ENCODE measurements at places on chromosomes 5 and 9. TPM values are rescaled to one million over a fixed set of nuclear protein-coding genes. Genes with fewer than 3 reads are reported as not detected.

GRCh38 chr5:157961176-157961575 lies 102.2 kb upstream of the CLINT1 start:
- H3K36me3 ChIP-seq, result no peaks in the 10 kb centered on the region
- no peak overlapping the region for H3K4me3 ChIP-seq
- no peaks in the 10 kb centered on the region for H3K27me3 ChIP-seq

GRCh38 chr9:123073991-123074422 lies 40.5 kb downstream of the GPR21 start:
- DNase-seq, result no peak
- no peak overlapping the region for H3K27ac ChIP-seq
- no peaks in the 10 kb centered on the region for H3K4me1 ChIP-seq
- H3K4me3 ChIP-seq, result no peak overlapping the region

Gene FOXD1
- polyA plus RNA-seq, result 19.2 TPM

Gene PCDHGA6
- polyA plus RNA-seq, result not detected

Gene CFAP90
- polyA plus RNA-seq, result not detected
